Left lung (tissue), 14 donors: ENCODE measurements at places on chromosomes 16 and 17.

DNA sequence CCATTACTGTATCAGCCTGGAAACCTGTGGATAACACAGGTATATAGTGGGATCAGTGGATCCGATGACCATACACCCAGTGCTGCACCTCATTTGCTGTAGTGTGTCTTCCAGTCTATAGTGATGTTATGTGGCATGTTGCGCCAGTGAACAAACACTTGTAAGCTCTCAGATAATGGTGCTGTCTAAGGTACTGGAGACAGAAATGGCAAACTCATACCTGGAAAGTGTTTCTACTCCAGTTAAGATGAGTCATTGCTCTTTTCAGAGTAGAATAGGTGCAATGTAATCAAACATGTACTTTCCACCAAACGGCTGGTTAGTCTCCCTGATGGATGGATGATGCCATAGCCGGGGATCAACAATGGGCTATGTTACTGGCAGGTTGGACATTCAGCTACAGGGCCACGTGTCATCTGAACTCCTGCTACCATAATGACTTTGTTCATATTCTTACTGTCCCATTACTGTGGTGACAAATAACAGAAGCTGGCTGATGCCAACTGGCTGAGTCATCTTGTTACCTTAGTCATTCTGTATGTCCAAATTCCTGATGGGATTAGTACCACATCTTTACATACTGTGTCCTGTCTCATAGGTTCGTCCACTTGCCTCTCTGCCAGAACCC, 6.3 kb downstream of the CCL11 start:
- DNase-seq: no peak

- DNase-seq: no peak
Measured at GRCh38 chr16:62105244-62105643, 69.0 kb upstream of the CDH8 start.

- DNase-seq: no peak
Measured at GRCh38 chr17:50034498-50035364, 21.2 kb upstream of the ITGA3 start.

DNA sequence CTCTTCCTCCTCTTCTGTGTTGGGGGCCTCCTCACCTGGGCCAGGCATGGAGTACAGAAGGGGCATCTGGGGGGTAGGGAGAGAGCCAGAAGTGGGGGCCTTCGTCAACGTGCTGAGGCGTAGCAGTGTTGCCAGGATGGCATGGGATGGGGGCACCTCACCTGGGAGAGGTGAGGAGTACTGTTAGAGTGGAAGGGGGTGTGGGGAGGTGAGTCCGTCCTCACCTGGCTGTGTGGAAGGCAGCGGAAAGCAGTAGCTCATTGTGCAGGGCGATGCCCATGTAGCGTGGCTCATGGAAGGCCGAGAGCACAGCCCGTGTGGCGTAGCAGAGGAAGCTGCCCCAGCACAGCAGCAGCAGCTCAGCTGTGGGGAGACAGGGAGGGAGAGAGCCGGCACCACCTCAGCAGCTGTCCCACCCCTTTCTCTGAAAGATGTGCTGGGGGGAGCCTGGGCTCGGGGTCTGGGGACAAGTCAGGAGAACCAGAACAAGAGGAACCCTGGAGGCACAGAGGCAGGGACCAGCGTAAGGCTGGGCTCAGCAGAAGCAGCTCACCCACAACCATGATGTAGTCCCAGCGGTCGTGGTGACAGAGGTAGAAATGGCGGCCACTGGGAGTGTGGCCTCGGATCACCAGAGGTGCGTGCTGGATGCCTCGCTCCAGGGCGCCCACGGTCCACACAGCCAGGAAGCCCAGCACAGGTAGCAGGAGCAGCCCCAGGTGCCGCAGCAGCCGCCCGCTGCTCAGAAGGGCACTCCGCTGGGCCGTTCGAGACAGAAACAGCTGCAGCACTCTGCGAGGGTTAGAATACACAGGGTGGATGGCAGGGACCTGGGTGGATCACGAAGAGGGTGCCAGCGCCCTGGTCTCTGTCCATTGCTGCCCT, 9.0 kb downstream of the GPR179 start:
- DNase-seq: no peak

DNA sequence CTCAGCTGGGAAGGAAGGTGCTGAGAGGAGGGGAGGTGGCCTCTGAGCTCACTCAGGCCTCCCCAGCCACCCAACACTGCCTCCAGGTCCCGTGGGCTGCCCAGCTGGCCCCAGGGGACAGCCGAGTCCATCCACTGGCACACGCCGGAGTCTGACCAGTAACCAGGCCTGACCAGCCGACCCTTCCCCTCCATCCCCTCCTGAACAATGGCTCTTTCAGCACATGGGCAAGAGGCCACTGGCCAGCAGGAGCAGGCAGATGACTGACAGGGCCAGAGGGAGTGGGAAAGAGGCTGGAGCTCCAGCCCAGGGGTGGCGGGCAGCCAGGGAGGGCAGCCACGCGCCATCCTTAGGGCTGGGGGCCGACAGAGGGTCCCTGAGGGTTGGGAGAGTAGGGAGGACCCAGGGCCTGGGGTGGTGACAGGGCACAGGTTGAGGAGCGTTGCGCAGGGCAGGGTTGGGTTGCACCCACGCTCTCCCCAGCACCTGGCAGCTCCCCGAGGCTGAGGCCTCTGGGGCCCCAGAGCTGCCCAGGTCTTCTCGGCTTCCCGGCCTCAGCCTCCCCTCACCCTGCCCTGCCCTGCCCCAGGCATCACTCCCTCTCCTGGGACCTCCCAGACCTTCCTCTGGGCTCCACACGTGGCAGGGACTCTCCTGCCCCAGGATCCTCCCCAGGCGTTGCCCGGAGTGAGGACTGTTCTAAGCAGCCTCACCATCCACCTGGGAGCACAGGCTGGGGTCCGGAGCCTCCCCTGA, 20.2 kb upstream of the SLC38A10 start:
- no peak for DNase-seq

- no peak for DNase-seq
Measured at GRCh38 chr17:21352221-21352980, 23.8 kb upstream of the KCNJ12 start.

- DNase-seq: no peak
Measured at GRCh38 chr16:22214889-22215288, 8.8 kb downstream of the EEF2K start.

DNA sequence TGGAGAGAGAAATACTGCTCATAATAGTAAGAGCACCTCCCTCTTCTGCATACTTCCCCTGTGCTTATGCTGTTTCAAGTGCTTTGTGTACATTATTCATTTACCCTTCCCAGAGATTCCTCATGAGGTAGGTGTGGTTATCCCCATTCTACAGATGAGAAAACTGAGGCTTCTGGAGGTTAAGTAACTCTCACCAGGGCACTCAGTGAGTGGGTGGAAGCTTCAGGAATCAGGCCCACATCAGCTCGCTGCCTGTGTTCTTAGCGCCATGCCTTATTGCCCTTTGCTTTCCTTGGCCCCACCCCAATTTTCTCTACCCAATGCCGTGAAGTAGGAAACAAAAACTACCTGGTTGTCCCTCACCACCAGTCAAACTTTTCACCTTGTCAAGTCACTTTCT, 18.1 kb upstream of the ITGB3 start:
- no peak for DNase-seq

- no peak for DNase-seq
Measured at GRCh38 chr17:2034157-2034556, 4.2 kb downstream of the DPH1 start.

GRCh38 chr16:53043986-53044601, 8.6 kb downstream of the CHD9NB start:
- no peak for DNase-seq

GRCh38 chr17:64326420-64327054, 63.5 kb upstream of the TEX2 start:
- DNase-seq: peak; percentile 92

DNA sequence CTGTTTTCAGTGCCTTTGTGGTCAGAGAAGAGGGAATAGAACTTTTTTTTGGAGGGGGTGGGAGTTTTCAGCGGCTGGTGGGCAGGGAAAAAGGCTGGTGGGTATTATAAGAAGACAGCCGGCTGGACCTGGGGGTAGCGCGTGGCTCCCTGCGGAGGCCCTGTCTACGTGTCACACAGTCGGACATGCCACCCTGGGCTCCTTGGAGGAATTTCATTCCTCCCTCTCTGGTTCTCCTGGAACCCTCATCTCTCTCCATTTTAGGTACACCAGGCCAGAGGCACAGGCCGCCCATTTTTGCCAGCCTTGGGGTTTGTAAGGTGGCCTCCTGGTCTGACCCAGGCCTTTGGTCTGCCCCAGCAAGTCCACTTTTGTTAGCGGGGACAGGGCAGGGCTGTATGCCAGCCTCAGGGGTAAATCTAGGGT, 908 bp downstream of the FKBP10 start:
- DNase-seq: no peak

DNA sequence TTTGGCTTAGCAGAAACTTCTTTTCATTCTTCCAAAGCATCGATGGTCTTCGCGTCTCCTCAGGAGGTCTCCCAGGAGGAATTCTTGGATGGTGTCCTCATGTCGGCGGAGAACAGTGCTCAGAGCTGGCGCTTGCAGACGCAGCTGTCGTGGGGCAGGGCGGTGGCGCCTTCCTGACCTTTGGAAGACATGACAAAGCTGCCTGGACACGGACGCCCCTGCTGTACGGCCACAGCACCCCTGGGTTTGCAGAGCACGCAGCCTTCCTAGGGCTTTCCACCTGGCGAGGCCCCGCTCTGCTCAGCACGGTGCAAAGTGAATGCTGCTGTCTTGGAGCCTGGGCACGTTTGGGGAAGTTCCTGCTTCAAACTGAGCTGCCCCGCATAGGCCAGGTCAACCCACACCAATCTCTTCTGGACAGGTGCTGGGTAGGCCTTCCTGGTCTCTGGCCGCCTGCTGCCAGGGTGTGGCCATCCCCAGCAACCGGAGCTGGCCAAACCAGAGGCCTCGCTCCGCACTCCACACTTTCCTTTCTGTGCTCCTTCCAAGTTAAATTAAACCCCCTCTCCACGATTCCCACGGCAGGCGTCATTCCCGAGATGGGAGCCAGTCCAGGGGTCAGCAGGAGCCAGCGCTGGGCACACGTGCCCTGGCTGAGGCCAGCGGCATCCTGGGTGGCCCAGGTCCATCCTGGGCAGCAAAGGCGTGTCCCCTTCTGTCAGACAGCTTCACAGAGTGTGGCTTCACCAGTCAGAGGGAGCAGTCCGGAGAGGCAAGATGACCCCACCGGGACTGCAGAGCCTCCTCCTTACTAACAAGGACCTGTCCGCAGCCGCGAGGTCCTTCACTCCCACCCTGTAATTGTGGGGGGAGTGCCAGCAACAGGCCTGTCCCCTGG, 15.0 kb upstream of the KREMEN2 start:
- DNase-seq: no peak
